ENCODE measurements at places on chromosomes 16 and 17.

DNA sequence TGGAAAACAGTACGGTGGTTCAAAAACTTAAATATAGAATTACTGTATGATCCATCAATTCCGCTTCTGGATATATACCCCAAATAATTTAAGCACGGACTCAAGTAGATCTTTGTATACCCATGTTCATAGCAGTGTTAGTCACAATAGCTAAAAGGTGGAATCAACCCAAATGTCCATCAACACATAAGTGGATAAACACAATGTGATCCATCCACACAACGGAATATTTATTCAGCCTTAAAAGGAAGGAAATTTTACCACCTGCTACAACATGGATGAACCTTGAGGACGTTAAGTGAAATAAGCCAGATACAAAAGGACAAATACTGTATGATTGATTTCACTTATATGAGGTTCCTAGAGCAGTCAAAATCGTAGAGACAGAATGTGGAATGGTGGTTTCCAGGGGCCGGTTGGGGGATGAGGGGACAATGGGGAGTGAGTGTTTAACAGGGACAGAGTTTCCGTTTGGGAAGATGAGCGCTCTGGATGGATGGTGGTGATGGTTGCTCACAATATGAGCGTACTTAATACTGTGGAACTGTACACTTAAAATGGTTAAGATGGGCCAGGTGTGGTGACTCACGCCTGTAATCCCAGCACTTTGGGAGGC is 5.4 kb upstream of the RNF222 start:
- DNase-seq = no peak

GRCh38 chr17:280901-281300 is 71.7 kb downstream of the RPH3AL start:
- no peak for DNase-seq

DNA sequence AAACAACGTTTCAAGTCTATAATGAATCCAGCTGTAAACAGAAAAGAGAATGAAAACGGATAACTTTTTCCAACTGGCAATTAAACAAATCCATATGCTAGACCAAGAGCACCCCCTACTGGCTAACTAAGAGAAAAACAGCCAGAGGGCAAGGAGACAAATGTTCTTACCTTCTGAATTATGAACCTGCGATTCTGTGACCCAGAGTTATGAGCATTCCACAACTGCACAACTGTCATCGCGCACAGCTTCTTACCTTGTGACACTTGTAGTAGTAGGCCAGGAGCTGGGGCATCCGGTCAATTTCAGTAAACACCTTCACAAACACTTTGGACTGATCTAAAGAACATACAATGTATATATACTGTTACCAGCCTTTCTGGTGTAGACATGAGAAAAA is 18.6 kb downstream of the COG7 start:
- DNase-seq = no peak

DNA sequence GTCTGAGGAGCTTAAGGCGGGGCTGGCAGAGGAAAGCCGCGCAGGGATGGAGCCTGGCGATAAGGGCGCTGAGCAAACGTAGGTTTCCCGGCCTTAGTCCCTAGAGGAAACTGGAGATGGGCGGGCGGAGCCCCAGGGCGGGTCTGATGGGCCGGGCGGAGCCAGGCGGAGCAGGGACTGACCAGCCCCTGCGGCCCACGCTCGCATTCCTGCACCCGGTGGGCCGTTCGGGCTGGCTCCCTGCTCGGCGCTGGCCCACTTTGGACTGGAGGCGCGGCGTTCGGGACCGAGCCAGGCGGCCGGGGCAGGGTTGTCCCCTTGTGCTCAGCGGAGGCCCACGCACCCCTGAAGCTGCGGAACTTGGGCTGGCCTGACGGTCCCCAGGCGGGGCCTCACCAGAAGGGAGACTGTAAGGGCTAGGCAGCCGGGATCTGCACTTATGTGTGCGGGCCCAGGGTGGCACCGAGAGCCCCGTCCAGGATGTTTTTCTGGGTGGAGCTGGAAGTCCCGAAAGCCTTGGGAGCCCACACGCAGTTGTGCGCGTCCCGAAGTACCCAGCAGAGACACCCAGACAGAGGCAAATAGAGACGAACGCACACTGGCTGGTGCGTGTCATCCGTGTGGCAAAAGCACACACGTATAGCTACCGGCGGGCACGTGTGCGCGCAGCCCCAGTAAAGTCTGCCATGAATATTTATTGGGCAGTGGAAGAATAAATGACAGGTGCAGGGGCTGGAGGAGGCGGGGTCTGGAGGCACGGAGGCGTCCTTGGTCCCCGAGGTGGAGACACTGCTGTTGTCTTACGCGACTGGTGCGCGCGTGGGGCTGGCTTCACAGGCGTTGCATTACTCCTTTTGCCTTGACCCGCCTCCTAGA is 1.4 kb downstream of the PYDC1 start:
- no peak for DNase-seq

- DNase-seq = no peak
These were observed 125.8 kb upstream of the SMURF2 start for GRCh38 chr17:64787921-64788271.

DNA sequence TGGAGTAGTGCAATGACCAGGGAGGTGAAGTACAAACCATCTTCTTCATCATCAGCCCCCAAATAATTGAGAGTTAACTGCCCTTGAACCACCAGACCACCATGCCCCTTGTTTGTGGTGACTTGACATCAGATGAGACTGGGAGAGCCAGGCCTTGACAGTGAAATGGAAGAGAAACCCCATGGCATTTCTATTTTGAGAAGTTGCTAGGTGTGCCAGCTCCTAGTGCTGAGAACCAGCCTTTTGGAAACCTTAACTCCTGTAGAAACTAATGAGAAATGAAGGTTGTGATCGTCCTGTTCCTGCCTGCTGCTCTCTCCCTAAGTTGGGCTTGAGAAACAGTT is 2.8 kb downstream of the TMEM94 start:
- DNase-seq = no peak

GRCh38 chr17:53818271-53818670 is 4.5 kb upstream of the KIF2B start:
- no peak for DNase-seq

- DNase-seq = no peak
These were observed at the start of gene ZG16 for GRCh38 chr16:29777576-29778350. Gene ZG16 (plus strand): TSS chr16:29778256. CDS start chr16:29779267, 1,011 bp downstream.

- no peak for DNase-seq
These were observed 25.3 kb downstream of the MGRN1 start for GRCh38 chr16:4649744-4650442.

DNA sequence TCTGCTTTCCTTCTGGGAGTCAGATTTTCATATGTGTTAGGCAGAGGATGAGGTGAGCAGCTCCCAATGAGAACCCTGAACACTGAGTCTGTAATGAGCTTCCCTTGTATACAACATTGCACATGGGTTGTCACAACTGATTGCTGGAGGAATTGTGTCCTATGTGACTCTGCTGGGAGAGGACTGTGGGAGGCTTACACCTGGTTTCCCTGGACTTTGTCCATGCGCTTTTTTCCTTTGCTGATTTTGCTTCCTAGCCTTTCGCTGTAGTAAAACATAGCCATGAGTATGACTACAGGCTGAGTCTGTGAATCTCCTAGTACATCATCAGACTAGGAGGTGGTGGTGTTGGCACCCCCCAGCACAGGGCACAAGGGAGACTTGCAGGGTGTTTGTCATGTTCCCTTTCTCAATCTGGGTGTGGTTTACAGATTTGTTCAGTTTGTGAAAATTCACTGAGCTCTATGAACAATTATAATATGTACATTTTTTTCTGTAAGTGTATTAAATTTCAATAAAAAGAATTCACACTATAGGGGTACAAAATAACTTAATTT is 1.7 kb upstream of the PLK1 start:
- no peak for DNase-seq

DNA sequence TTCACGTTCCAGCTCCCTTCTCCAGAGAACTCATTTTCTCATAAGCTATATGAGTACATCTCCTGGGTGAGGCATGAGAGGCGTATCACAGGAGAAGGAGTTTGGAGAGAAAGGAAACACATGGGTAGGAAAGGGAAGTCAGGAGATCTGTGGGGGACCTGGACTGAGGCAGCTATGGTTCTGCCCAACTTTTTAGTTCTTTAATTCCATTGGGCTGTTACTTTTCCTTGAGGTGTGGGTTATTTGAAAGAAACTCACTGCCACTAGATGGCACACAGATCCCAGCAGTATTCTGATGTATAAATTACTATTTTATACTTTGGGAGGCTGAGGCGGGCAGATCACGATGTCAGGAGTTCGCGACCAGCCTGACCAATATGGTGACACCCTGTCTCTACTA is 63.6 kb downstream of the NUP93 start:
- no peak for DNase-seq

- no peak for DNase-seq
These were observed 178.5 kb upstream of the RPL38 start for GRCh38 chr17:74024871-74025531.

DNA sequence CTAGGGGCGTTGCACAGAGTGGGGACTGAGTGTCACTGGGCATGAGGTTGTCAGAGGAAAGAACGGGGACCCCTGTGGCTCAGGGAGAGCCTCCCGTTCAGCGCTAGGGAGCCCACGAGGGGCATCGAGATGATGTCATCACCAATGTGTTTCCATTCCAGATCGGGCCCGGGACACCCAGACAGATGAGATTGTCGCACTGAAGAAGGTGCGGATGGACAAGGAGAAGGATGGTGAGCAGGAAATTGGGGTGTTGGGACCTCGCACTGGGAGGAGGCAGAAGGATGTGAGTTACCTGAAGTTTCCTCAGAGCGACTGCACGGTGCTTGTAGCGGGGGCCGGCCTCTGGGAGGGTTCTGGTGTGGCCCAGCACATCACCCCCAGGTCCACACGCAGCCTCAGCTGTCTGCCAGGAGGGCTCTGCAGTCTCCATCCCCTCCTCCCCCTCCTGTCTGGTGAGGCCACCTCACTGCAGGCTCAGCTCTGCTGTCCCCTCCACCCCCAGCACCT is 4.0 kb downstream of the CDK10 start:
- no peak for DNase-seq

DNA sequence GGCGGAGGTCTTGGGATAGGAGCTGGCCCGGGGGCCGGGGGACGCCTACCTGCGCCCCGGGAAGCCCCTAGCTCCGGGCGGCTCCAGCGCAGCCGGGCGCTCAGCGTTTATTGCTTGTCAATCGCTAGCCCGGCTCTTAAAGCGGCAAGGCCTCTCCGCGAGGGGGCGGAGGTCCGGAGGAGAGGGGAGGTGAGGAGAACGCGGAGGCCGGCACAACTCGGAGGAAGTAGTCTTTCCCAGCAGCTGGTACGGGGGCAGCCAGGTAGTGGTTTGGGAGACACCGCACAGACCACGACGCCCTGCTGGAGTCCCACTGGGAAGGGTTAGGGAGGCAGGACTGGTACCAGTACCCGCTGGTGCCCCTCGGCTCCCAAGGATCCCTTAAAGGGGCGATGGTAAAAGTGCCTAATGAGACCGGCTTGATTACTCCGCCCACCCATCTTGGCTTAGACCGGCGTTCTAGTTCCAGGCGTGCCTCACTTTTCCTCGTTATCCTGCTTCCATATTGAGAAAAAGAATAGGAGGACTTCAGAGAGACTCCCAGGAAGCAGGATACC is at the start of gene MPP2:
Gene MPP2 (minus strand): TSS at position 112 of the 557 bp plus-strand sequence. CDS start 3,076 bp downstream, outside the sequence.
- DNase-seq = peak; percentile 80

DNA sequence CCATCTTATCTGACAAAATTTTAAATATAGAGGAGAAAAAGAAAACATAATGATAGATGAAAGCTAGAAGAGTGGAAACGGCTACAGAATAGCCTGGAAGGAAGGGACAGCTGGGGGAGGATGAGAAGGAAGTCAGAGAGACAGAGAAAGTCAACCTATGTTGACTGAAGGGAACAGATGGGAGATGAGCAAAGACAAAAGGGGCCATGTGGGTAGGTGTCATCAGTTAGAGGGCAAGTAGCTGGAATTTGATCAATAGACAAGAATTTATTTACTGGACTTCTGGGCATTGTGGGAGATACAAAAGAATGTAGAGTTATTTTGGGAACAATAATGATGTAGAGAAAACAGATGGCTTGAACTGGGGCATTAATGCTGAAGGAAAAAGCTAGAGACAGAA is 194.4 kb downstream of the ANKFN1 start:
- DNase-seq = no peak

GRCh38 chr17:71334048-71334751 is 786.6 kb upstream of the SOX9 start:
- no peak for DNase-seq

DNA sequence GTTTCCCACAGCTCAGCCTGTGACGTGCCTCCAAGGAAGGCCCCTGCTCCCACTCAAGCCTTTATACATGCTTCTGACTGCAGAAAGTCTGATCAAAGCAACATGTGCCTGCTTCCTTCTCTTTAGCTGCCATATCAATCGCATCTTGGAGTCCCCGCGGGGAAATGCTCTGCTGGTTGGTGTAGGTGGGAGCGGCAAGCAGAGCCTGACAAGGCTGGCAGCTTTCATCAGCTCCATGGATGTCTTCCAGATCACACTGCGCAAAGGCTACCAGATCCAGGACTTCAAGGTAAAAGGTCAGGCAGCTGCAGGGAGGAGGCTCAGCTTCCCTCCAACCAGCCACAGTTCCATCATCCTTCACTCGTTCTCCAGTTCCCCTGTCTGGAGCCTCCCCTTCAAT is 189.7 kb downstream of the ZNF18 start:
- DNase-seq = no peak

DNA sequence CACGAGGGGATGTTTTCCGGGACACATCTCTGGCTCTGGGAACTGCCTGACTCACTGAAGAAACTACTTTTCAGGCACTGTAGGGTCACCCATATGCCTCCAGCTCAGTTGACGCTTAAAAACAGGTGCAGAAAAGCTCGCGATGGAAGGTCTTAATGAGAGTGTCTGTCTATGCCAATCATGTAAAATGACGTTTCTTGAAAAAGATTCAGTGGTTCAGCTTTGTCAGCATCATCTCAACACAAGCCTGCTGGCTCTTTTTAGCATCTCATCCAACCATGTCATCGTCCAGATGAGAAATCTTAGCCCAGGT is 27.5 kb downstream of the OR1D5 start:
- no peak for DNase-seq

GRCh38 chr17:15651583-15652110 is 32.1 kb upstream of the FBXW10B start:
- DNase-seq = peak; percentile 68

DNA sequence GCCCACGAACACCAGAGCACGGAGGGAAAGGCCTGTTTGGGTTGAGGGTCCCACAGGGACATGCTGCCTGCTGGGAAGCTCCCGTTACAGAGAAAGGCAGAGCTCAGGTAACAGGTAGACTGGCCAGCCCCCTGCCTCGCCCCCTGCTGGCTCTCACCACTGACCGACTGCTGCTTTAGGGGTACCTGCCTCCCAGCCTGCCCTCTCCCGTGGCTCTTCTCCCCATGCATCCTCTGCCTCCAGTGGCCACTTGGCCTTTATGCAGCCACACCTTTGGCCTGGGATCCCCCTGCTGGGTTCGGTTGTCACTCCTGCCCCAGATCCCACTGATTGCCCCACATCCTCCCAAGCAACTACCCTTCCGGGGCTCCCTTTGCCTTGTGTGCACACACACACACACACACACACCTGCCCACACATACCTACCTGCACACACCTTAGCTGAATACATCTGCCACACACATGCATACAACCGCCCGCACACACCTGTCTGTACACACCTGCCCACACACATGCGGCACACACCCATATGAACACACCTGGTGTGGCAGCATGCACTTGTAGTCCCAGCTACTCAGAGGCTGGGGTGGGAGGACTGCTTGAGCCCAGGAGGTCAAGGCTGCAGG is 7.1 kb downstream of the MCRIP1 start:
- DNase-seq = no peak

- DNase-seq = no peak
These were observed 23.3 kb upstream of the NGFR start for GRCh38 chr17:49471769-49472168.

GRCh38 chr16:10090816-10091215 is 91.4 kb downstream of the GRIN2A start:
- DNase-seq = no peak

- no peak for DNase-seq
These were observed 7.0 kb downstream of the ATPAF2 start for GRCh38 chr17:18031955-18032354.

Measured in occipital lobe (tissue), 3 donors.